ENCODE measurements at places on chromosomes 3 and 15.

- DNase-seq, result no peak
Observed at GRCh38 chr3:111863942-111864694, 5.1 kb downstream of the PHLDB2 start.

DNA sequence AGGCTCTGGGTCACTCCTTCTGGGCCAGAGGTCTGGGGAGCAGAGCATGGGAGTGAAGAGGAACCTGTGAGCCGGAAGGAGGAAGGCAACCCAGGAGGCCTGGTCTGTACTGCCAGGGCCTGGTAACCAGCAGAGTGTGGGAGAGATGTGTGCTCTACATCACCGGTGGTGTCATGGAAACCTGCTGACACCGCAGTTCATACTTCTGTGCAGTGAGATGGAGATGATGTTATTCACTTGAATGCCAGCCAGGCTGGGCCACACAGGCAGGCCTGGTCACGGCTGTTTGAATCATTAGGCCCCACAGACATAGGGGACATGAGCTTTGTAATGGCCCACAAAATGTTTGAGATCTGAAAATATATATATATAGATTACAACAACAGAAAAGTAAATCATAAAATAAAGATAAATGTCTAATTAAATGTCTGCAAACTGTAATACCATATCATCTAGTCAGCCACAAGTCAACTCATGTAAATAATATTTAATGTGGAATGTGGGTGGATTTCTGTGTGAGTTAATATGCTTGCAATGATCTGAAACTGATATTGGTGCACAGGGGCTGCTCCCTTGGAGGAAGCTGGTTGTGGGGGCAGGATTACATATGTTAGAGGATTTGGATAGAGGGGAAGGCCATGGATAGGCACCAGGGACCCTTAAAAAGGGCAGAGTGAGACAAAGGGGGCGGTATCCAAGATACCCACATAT, 108.5 kb upstream of the PFN2 start:
- DNase-seq, result no peak

- no peak for DNase-seq
Observed at GRCh38 chr3:69012100-69012799, 1.2 kb downstream of the EOGT start.

GRCh38 chr15:44593042-44593736, 56.2 kb downstream of the EIF3J start:
- DNase-seq, result no peak

- DNase-seq, result no peak
Observed at GRCh38 chr3:124178531-124178930, 186.6 kb upstream of the ROPN1 start.

DNA sequence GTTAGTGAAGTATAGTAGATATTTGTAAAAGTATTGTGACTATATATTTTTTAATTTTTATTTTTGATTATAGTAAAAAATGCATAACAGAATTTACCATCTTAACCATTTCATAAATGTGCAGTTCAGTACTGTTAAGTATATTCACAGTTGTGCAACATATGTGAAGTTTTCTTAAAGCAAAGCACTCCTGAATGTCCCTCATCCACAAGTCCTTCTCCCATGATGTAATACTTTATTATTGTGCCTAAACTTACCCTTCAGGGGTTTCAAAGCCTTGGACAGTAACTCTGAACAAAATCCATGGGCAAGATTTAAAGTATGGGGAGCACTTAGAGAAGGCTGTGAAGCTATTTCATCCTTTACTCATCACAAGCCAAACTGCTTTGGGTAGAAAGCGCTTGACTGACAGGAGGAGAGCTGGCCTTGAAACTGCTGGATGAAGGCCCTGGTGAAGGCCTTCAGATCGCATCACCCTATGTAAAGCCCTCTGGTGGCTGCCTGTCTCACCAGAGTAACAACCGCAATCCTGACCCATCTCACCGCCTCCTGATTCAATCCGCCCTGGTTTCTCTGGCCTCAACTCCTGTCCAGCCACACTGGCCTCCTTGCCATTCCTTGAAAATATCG, 28.0 kb downstream of the LSM3 start:
- DNase-seq, result no peak

DNA sequence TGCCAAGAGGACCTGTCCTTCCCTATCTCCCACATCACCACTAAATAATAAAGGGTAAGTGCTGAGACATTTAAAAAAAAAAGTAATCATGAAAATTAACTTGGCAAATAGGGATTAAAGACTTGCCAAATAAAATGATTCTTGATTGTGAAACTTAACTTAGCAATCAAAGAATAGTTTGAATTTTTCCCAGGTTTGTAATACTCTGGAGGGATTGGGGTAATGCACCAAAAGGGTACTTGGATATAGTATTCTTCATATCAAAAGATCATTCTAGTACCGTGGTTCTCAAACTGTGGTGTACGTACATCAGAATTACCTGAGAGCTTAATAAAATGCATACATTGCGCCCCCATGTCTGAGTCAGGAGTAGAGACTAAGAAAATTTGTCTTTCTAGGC, 28.5 kb downstream of the CALML4 start:
- no peak for DNase-seq

- peak; percentile 68 for DNase-seq
Observed at GRCh38 chr3:190319660-190320059, 2.6 kb downstream of the CLDN1 start.

DNA sequence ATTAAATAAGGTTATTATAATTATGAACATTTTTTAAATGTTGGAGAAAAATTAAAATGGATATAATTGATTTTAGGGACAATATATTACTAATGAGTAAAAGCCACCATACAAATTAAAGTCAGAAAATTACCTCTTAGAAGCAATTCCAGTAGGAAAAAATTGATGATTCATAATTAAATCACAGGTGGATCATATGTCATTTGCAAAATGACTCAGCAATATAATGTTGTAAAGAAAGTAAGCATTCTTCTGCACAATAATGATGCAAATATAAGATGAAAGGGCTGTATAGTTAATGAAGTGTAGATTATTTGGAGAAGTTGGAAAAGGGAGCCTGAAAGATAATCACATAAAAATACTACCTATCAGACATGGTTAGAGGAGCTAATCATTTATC, 25.8 kb downstream of the ZPLD1 start:
- no peak for DNase-seq

- no peak for DNase-seq
Observed at GRCh38 chr15:76512971-76513370, 176.4 kb downstream of the ISL2 start.

- no peak for DNase-seq
Observed at GRCh38 chr3:20245781-20246180, 59.8 kb upstream of the SGO1 start.

DNA sequence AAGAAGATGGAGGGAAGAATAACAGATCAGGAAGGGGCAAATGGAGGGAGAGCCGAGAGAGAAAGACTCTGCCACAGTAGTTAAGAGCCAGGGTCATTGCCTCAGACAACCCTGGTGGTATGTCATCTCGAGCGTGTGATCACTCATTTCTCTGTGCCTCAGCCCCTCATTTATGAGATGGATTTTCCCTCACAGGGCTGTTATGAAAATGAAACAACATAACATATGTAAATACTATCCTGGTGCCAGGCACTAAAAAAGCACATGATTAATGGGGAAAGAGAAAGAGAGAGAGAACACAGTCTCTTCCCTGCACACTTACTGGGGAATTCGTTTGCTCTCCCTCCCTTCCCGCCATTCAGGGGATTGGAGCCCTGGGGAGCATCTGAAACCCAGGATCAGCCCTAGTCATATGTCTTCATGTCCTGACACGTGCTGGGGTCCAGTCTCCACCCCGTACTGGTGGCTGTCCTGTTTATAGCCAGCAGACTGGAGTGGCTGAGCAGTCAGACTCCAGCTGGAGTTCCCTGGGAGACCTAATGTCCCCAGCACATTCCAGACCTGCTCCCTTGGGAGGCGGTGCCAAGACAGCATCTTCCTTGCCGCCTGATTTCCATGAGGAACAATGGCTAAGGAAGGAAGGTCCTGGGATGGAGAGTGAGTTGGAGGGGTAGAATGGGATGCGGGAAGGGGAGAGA, 14.7 kb upstream of the AMOTL2 start:
- DNase-seq, result no peak

DNA sequence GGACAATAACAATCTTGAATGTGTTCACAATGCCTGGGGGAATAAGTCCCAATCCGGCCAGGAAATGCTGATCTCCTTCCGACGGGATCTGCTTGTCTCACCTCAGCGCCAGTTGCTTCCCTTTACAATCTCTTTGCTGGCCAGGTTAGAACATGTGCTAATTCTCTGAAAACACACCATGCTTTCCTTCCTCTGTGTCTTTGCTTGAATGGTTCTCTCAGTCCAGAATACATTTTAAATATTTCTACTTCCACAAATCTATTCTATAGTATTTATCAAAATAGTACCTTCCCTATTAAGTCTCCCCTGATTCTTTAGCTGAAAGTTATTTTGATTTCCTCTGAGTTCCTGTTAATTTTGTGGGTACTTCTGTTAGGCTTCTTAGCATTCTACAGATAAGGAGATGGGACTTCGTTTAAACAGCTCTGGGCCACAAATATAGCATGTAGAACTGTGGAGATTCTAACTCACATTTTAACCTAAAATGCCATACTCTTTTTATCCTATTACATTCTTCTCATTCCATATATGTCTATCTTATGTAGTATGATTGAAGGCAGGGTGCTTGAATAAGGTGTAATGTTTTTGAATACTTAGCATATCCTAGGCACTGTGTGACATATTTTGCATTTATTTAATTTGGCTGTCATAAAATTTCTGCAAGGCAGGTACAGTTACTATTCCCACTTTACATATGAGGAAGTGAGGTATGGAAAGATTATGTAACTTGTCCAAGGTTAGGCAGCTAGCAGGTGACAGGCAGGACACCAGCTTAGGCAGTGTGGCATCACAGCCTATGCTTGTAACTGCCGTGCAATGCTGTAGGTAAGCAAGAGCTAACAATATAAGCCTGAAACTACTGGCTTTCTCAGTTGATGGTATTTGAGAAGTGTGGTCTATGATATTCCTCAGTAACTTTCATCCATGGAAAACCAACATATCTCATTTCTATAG, 299.8 kb downstream of the LPP start:
- no peak for DNase-seq

DNA sequence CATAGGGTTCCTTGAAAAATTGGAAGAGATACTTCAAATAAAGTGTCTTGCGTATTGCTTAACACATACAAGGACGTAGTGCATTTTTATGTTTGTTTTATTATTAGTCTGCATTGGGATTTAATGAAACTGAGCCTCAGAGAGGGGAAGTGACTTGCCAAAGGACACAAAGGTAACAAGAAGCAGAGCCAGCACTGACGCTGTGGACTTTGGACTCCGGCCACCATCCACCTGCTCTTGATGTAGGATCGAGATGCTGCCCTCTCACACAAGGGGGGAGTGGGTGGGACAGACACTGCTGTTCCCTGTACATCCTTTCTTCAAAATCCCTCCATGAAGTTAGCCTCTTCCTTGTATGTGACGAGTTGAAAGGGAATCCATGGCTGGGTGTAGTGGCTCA, 435.4 kb upstream of the RGMA start:
- DNase-seq, result no peak

- no peak for DNase-seq
Observed at GRCh38 chr3:36097209-36097608, 283.1 kb upstream of the STAC start.

GRCh38 chr15:68343579-68344225, 66.2 kb downstream of the FEM1B start:
- no peak for DNase-seq

DNA sequence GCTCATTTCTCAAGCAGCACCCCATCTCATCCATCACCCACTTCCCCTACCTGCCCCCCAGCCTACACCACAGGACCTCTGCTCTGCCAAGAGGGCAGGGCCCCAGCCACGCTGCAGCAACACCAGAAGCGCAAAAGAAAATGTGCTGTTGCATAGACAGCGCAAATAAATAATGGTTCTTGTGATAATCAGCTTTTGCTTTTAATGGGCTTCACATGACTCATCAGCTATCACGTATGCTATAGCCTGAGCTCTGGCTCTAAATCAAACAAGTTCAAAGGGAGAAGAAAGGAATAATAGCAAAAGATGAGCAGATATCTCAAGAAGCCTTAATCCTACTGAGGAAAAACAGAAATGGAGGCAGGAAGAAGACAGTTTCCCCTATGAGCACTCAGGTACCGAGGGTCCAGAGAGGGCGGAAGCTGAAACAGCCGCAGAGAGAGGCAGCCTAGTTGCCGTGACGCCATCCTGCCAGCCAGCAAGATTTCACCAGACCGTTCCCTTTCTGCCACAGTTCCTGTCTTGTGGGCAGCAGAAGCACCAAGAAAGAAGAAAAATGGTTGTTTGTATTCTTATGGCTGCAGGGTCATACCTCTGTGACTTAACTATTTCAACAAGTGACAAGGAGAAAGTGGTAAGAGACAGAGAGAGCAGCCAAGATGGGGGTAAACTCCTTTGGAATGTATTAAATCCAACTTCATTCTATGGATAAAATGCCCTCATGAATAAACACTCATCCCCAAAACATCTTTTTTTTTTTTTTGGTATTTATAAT, 22.0 kb downstream of the RAB27A start:
- peak; percentile 70 for DNase-seq

- no peak for DNase-seq
Observed at GRCh38 chr3:50008931-50009330, 69.0 kb downstream of the RBM6 start.

DNA sequence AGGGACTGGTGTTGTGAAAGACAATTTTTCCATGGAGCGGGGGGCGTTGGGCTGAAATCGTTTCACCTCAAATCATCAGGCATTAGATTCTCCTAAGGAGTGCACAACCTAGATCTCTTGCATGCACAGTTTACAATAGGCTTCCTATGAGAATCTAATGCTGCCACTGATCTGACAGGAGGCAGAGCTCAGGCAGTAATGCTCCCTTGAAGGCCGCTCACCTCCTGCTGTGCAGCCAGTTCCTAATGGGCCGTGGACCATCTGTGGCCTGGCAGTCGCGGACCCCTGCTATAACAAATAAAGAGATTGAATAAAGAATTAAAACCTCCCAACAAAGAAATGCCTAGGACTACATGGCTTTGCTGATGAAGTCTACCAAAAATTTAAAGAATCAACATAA, 25.3 kb upstream of the ANKRD28 start:
- DNase-seq, result no peak

GRCh38 chr15:36903922-36904556, 196.3 kb downstream of the MEIS2 start:
- DNase-seq, result no peak

DNA sequence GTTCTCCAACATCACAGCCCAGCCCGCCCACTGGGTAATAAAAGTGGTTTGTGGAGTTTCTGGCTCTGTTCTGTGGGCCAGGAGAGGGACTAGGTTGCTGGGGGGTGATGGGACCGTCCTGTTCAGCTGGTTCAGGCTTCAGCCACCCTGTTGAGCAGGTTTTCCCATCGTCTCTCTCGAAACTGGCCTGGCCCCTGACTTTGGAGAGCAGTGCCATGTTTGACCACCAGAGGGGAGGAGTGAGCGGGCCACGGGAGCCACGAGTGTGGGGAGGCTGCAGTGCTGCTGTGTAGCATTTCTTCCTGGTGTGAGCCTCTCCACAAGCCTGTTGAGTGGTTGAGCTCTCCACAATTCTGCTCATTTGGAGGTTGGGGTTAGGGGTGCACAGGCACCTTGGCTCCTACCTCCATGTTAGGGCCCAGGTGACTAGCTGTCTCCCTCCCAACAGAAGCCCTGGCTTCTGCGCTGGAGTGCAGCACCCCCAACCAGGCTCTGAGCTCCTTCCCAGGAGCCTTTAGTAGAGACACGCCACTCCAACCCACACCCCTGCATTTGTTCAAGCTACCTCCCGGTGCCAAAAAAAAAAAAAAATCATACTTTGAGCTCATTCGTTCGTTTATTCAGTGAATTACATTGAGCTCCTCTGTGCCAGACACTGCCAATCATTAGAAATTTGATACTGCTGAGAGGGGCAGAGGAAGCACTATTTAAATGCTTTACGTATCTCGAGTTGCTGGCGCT, 13.9 kb downstream of the SPINT1 start:
- DNase-seq, result peak; percentile 88

Measured in activated CD4-positive, alpha-beta T cell treated with anti-CD3 and anti-CD28 coated beads, Interleukin-2, amount 50 U/mL, for 48 hours (primary cell).